ENCODE measurements at places on chromosomes 12 and 14.
A peak's percentile ranks its signal among the peaks of the same experiment; 100 is the strongest.

- DNase-seq = no peak
Observed at GRCh38 chr12:131853832-131854797, 25.9 kb downstream of the MMP17 start.

GRCh38 chr14:75631453-75631831 is 29.2 kb downstream of the ERG28 start:
- no peak for DNase-seq

DNA sequence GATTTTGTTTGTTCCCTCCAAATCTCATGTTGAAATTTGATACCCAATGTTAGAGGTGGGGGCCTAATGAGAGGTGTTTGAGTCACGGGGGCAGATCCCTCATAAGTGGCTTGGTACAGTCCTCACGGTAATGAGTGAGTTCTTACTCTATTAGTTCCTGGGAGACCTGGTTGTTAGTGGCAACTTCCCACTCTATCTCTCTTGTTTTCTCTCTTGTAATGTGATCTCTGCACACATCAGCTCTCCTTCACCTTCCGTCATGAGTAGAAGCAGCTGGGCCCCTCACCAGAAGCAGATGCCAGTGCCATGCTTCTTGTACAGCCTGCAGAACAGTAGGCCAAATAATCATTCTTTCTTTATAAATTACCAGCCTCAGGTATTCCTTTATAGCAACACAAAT is 29.6 kb upstream of the KCNK10 start:
- no peak for DNase-seq

GRCh38 chr12:52436000-52436827 is 2.0 kb upstream of the KRT75 start:
- DNase-seq = no peak

GRCh38 chr12:79546466-79547043 is 144.2 kb downstream of the PAWR start:
- no peak for DNase-seq

GRCh38 chr12:13718271-13718670 is 263.1 kb downstream of the GRIN2B start:
- no peak for DNase-seq

- DNase-seq = no peak
Observed at GRCh38 chr12:54439521-54440255, 20.6 kb upstream of the ITGA5 start.

- DNase-seq = no peak
Observed at GRCh38 chr12:9084417-9084816, 31.3 kb downstream of the A2M start.

DNA sequence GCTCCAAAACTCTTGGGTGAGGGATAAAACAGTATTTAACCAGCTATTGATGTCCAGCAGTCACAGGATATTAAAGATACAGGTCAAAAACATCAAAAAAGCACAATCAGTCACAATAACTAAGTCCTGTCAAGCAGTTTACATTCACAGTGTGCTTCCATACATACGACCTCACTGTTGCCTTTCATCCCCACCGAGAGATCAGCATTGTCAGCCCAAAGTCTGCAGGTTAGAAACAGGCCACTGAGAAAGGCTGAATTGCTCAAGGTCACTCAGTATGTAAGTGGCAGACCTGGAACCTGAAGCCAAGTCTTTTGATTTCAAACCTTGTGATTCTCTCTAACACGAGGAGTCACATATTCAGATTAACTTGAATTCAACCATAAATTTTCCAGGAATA is 124.9 kb downstream of the GXYLT1 start:
- no peak for DNase-seq

- no peak for DNase-seq
Observed at GRCh38 chr12:62703011-62703380, 232.0 kb downstream of the PPM1H start.

DNA sequence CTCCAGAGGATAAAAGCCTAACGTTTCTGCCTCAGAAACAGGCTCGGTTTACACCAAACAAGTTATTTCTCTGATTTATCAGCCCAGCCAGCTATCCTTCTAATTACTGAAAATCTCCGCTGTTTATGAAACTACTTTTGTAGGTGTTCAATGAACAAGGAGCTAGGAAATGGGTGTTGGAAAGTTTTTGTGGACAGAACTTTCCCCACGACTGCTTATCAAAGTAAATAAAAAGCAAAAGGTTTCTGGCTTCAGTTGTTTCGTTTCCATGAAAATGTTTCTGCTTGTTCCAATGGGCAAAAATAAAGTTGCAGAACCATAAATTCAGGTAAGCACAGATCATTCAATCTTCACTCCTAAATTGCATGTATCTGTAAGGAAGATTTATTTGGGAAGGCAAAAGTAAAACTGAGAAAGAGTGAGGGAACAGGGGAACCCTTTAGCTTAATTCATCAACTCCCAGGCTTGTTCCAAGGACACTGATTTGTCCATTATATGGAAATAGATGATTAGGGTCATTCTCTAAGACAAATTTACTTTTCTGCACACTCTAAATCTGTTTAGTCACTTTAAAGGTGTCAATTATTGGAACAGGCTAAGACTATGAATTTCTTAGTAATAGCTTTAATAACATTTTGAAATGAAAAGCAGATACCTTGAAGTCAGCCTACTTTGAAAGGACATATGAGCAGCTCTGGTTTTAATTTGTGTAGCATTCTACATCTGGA is 175.9 kb upstream of the CDKN3 start:
- DNase-seq = no peak

GRCh38 chr14:35395283-35395682 is 9.3 kb downstream of the NFKBIA start:
- DNase-seq = no peak

GRCh38 chr12:74847169-74847568 is 309.5 kb downstream of the ATXN7L3B start:
- peak; percentile 2 for DNase-seq

- no peak for DNase-seq
Observed at GRCh38 chr14:100072783-100073346, 7.6 kb downstream of the EVL start.

DNA sequence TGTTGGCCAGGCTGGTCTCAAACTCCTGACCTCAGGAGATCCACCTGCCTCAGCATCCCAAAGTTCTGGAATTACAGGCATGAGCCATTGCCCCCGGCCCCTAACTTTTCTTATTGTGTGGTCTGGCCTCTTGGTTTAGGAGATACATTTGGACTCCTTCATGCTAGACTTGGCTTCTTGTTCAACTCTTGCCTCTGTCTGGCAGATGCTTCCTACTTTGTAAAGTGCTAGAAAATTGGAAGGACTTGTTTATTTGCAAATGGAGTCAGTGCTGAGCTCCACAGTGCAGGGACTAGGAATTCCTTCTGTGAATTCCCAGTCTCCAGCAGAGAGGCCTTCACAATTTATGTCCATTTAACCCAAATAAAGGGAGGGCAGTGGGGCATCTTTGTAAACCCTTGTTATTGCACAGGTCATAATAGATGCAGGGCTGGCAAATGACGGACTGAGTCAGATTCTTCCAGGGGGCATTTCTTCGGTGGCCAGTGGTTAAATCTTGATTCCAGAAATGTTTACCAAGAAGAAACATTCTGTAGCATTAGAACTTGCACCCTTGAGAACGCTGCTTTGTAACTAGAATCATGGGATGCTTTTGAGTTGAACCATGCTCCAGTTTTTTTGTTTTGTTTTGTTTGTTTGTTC is 73.8 kb upstream of the TBX3 start:
- DNase-seq = no peak

GRCh38 chr12:120720234-120720986 is 5.2 kb upstream of the ACADS start:
- no peak for DNase-seq

- DNase-seq = no peak
Observed at GRCh38 chr12:68646484-68646883, 35.8 kb downstream of the RAP1B start.

GRCh38 chr12:2319737-2320506 is 267.1 kb downstream of the CACNA1C start:
- no peak for DNase-seq

DNA sequence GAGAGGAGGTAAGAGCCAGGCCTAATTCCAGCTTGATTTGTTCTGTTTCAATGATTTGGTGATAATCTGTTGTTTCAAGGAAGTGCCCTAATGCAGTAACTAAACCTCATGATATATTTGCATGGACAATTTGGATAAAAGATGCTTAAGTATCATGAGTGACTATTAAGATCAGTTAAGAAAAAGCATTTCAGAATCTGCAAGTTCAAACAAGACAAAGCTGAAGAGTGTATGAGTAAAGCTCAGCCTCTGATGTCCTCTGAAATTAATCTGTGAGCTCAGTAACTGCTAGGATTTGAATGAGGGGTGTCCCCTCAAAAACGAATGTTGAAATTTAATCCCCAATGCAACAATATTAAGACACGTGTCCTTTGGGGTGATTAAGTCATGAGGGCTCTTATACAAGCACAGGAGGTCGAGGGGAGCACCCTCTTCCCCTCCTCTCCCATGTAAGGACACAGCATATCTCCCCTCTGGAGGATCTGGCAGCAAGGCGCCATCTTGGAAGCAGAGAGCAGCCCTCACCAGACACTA is 949.2 kb downstream of the GALC start:
- DNase-seq = no peak

GRCh38 chr12:120075034-120075616 is 41.4 kb downstream of the RAB35 start:
- DNase-seq = no peak

GRCh38 chr14:55026441-55026792 is 482 bp downstream of the WDHD1 start:
- no peak for DNase-seq

DNA sequence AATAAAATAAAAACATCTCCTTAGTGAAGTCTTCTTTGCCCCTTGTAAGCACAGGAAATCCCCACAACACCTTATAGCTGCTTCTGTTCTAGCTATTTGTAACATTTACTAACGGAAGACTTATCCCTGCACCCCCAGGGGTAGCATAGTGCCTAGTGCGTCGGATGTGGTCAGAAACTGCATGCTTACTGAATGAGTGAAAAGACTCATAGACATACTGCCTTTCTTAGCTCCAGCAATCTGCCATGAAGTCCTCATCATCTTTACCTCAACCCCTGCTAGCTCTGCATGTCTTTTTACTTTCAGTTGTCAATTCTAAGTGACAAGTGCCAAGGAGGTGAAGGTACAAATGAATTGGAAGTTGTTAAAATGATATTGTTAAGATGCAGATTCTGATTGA is 12.9 kb downstream of the RIOX1 start:
- DNase-seq = no peak

DNA sequence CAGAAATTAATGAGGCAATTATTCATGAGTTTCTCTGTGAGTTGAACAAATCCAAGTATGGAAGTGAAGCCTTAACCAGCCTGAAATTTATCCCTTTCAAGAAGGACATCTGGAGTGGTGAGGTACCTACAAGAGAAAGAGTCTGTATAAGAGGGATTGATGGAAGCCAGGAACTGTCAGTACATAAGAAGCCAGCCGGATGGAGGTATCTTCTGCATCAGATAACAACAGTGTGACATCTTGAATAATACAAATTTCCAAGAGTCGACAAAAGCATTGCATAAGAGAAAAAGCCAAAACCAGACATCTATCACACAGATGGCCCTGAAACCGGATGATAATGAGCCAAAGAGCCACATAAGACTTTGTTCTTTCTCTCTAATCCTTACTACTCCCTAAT is 781.2 kb downstream of the FLRT2 start:
- no peak for DNase-seq

DNA sequence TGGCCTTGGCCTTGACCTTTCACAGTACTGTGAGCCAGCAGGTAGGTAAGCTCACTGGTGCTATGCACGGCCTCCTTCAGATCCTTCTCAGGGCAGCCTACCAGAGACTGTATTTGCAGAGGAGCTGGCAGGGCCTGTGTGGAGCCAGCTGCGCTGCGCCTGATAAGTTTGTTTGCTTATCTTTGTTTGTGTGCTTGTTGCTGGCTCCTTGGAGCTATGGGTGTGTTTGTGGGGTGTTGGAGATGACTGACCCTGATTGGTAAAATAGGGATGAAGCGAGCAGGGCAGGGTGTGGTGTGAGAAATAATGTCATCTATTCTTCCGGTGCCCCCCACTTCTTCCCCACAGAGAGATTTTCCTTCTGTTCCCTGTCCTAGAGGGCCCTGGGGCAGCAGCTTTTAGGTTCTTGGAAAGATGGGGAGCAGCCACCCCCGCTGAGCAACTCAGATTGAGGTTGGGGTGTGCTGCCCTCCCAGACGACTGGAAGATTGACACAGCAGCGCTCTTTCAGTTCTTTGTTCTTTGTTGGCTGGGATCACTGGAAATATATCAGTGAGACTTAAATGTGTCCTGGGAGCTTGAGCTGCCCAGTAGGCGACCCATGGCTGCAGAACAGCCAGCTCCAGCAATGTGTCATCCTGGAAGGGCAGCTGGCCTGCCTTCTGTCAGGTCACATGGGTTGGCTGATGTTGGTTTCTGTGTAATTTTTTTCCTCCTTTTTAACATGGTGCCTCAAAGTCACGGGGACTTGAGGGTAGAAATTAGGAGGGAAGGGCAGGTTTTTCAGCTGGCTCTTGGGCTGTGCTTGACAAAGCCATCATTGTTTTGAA is 19.6 kb downstream of the MLXIP start:
- peak; percentile 90 for DNase-seq

GRCh38 chr12:107537464-107538119 is 148.0 kb upstream of the PWP1 start:
- no peak for DNase-seq

GRCh38 chr12:31714406-31715271 is 14.2 kb downstream of the AMN1 start:
- no peak for DNase-seq

GRCh38 chr14:101772770-101773169 is 11.3 kb downstream of the PPP2R5C start:
- DNase-seq = no peak

- no peak for DNase-seq
Observed at GRCh38 chr12:101862245-101862644, 15.1 kb upstream of the DRAM1 start.

DNA sequence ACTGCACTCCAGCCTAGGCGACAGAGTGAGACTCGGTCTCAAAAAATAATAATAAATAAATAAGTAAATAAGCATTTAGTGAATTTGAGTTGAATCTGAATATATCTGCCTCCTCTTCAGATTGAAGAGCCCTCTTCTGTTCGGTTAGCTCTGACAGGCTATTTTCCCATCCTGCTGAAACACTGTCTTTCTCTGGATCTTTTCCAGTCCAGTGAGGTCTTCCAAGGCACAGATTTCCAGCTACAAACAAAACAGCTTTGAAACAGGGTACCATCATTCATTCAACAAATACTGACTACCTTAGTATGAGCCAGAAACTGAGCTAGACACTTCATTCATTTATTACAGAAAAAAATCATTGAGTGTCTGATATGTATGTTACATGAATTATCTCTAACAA is 7.2 kb upstream of the SPRYD3 start:
- no peak for DNase-seq

GRCh38 chr12:64500394-64500793 is 48.5 kb downstream of the TBK1 start:
- DNase-seq = no peak

GRCh38 chr12:116990971-116991966 is 80.5 kb downstream of the FBXW8 start:
- no peak for DNase-seq

- DNase-seq = no peak
Observed at GRCh38 chr14:23518709-23519108, 32.9 kb downstream of the ZFHX2 start.

DNA sequence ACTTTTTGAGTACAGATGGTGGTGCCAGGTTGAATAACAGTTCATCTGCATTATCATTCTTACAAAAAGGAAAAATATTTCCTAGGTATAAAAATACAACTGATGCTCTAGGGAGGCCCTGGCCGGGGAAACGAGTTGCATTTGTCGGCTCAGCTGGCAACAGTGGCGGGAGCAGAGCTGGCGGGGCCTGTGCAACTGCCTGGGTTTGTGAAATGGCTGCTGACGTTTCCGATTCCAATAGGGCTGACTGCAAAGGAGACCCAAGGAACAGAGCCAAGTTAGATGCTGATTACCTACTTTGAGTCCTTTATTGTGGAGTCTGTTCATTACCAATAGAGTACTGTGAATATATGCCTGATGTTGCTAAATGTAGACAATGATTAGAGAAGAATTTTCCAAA is 25.8 kb upstream of the PHLDA1 start:
- DNase-seq = no peak
